Activated CD8-positive, alpha-beta memory T cell treated with anti-CD3 and anti-CD28 coated beads, Interleukin-2, amount 50 U/mL, for 4 hours (primary cell): ENCODE measurements at places on chromosomes 2 and 18.

GRCh38 chr2:195652911-195653310 lies 4.1 kb upstream of the SLC39A10 start:
- DNase-seq: no peak

DNA sequence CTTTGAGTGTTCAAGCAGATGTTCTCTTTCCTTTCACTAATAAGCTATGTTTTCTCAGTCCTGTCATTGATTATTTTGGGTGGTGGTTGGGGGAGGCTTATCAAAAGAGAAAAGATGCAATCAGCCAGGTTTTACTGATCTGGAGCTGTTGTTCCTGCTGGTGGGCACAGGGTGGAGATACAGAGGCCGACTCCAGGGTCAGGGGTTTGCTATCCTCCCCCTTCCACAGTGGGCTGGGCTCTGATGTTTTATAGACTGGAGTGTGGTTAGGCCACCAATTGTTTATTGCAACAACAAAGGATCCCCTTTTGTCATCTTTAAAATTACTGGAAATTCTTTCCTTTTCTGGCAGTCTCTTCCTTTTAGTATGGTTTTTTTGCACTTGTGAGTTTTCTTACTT lies 120.5 kb downstream of the TANC1 start:
- no peak for DNase-seq

DNA sequence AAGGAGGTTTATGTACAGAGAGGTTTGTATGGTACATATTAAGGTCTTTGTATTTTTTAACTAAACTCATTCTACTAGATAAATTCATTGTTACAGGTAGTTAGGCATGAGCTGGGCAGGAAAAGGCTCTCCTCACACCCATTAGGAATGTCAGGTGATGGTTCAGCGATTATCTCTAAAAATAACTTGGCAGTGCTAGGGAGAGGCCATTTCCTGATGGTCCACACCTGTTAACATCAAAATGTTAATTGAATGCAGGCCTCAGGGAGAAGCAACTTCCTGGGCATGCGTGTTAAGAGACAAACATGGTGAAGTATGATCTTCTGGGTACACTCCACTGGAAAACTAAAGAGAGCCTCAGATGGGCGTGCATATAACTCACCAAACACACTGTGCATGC lies 73.6 kb downstream of the ARL6IP6 start:
- no peak for DNase-seq

- no peak for DNase-seq
Observed at GRCh38 chr2:219572237-219573001, at the start of gene INHA. INHA (plus strand) TSS chr2:219572310; CDS start chr2:219572375, 65 bp downstream.

DNA sequence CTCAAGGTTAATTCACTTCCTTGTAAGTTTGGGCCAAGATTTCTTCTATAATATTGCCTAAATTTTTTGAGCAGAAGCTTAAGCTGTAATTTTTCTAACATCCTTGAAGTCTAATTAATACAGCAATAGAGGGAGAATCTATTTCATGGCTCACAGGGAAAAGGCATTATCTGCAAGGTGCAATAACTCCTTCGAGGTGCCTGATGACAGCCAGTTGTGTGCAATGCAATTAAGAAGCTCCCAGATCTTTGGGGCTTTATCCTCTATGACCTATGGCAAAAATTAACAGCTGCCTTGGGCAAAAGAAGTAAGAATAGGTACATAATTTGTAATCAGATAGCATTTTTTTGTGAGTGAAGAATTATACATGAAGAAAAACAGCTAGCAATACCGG lies 554.6 kb upstream of the SALL3 start:
- DNase-seq: no peak
